Heart left ventricle (tissue), 16 donors: ENCODE measurements at places on chromosomes 7 and 10. TPM values are rescaled to one million over a fixed set of nuclear protein-coding genes. Genes with fewer than 3 reads are reported as not detected.
A peak's percentile ranks its signal among the peaks of the same experiment; 100 is the strongest.

DNA sequence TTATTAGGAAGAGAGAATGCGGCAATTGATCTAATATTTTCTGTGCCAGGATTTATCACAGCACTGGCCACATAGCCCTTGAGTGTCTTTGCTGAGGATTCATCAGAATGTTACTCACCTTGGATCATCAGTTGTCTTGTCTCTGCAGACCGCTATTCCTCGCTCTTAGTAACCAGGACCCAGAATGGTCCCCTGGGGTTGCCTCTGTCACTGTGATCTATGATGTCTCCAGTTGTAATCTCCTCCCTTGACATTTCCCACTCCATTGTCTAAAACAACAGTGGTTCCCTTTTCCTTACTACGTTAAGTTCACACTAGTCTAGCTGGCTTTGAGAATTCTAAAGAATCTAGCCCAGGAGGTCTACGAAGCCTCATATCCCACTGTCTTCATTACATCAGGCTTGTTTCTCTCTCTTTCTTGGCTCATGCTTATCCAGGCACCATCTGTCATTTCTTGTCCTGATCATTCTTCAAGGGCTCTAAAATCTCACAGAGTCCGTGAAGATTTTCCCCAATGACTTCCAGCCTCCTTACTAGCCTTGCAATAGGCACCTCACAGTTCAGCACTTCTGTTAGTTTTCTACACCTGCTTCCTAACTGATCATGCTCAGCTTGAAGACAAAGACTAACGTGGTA, 125.8 kb downstream of the CUBN start:
- no peaks in the 10 kb centered on the region for H3K27me3 ChIP-seq
- DNase-seq = no peak
- H3K4me3 ChIP-seq = no peak overlapping the region
- H3K27ac ChIP-seq = no peak overlapping the region
- no peaks in the 10 kb centered on the region for H3K36me3 ChIP-seq
- no peaks in the 10 kb centered on the region for H3K4me1 ChIP-seq

DNA sequence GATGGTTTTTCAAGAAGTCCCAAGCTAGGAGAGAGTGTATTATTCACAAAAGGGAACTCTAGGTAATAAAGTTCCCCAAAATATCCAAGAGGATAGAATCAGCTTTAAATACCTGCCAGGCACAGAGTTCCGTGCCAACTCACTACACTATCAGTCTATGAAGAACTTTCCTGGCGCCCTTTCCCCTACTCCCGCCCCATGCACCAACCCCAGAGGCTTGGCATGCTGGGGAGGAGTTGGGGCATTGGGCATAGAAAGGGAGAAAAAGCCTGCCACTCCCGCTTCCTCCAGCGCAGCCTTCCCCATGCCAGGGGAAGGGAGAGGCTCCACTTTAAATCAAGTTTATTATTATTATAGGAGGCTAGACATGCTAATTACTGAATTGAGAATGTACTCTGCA, 54.9 kb downstream of the ZNF800 start:
- H3K36me3 ChIP-seq = no peaks in the 10 kb centered on the region
- H3K4me3 ChIP-seq = no peak overlapping the region
- no peaks in the 10 kb centered on the region for H3K27me3 ChIP-seq
- H3K4me1 ChIP-seq = peaks cover 5% of the 10 kb centered on the region
- H3K27ac ChIP-seq = no peak overlapping the region

GRM3 gene
- polyA plus RNA-seq = not detected

- H3K27me3 ChIP-seq = no peaks in the 10 kb centered on the region
- H3K4me3 ChIP-seq = no peak overlapping the region
- no peaks in the 10 kb centered on the region for H3K4me1 ChIP-seq
Observed at GRCh38 chr10:123645615-123646014, 20.5 kb upstream of the GPR26 start.

PRKCQ gene
- 0.04 TPM for polyA plus RNA-seq

DNA sequence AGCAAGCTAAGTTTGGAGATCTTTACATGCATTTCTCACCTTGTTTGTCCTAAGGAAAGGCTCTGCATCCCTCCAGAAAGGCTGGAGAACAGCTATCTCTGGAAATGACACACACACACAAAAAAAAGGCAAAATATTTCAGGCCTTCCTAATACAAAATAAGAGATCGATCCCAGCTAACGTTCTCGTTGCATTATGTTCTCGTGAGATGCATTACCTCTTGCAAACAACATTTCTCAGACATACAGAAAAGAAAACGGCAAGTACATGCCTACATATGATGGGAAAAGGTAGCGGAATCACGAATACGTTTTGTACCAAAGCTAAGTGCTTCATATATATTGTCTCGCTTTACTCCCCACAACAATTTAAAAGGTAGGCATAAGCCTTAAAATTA, 488 bp downstream of the MTERF1 start:
- no peak overlapping the region for H3K27ac ChIP-seq
- DNase-seq = no peak
- H3K36me3 ChIP-seq = peaks cover 14% of the 10 kb centered on the region
- H3K4me3 ChIP-seq = peak overlapping the region; percentile 66

GRCh38 chr7:123787220-123788007, 38.6 kb upstream of the WASL start:
- no peak for DNase-seq
- no peaks in the 10 kb centered on the region for H3K36me3 ChIP-seq
- H3K27me3 ChIP-seq = no peaks in the 10 kb centered on the region
- H3K4me1 ChIP-seq = no peaks in the 10 kb centered on the region
- no peak overlapping the region for H3K27ac ChIP-seq
- H3K4me3 ChIP-seq = no peak overlapping the region

GRCh38 chr10:17349717-17350116, 104.7 kb downstream of the ST8SIA6 start:
- H3K4me3 ChIP-seq = no peak overlapping the region
- H3K27me3 ChIP-seq = no peaks in the 10 kb centered on the region
- H3K4me1 ChIP-seq = no peaks in the 10 kb centered on the region
- H3K27ac ChIP-seq = no peak overlapping the region
- DNase-seq = no peak
- no peaks in the 10 kb centered on the region for H3K36me3 ChIP-seq

SLC16A9 gene
- 0.07 TPM for polyA plus RNA-seq

FBXL13 gene
- polyA plus RNA-seq = 0.19 TPM

SPDYE3 gene
- polyA plus RNA-seq = 0.03 TPM

GRCh38 chr10:22986771-22987542, 59.1 kb downstream of the ARMC3 start:
- H3K27me3 ChIP-seq = no peaks in the 10 kb centered on the region
- no peak overlapping the region for H3K4me3 ChIP-seq
- H3K27ac ChIP-seq = no peak overlapping the region
- DNase-seq = no peak
- H3K36me3 ChIP-seq = no peaks in the 10 kb centered on the region

DNA sequence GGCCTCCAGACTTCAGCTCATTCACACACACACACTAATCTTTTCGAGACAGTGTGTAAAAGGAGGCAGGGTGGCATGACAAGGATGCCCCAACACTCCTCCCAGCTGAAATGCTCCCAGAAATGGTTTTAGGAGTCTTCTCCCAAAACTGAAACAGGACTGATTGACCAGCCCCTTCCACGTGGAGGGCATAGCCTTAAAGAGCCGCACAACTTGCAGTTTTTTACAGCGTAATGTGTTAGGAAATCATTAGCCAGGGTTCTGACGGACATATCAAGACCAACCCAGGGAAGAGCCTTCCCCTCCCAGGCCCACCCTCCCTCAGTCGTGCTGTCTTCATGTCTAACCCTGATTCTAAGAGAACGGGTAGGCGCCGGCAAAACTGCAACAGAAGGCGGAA, 224.6 kb downstream of the TNS3 start:
- H3K27ac ChIP-seq = no peak overlapping the region
- H3K36me3 ChIP-seq = no peaks in the 10 kb centered on the region
- DNase-seq = no peak
- H3K4me3 ChIP-seq = no peak overlapping the region
- H3K27me3 ChIP-seq = no peaks in the 10 kb centered on the region

BICC1 gene
- polyA plus RNA-seq = 2.1 TPM

- no peaks in the 10 kb centered on the region for H3K36me3 ChIP-seq
- H3K4me3 ChIP-seq = no peak overlapping the region
- peaks cover 5% of the 10 kb centered on the region for H3K4me1 ChIP-seq
- H3K27me3 ChIP-seq = no peaks in the 10 kb centered on the region
- no peak for DNase-seq
- H3K27ac ChIP-seq = no peak overlapping the region
Observed at GRCh38 chr7:159120540-159120919, 24.1 kb downstream of the VIPR2 start.

GRCh38 chr7:157458254-157458633, 121.4 kb downstream of the DNAJB6 start:
- DNase-seq = no peak
- no peaks in the 10 kb centered on the region for H3K36me3 ChIP-seq
- no peak overlapping the region for H3K27ac ChIP-seq
- H3K4me1 ChIP-seq = no peaks in the 10 kb centered on the region

POU6F2 gene
- polyA plus RNA-seq = 0.03 TPM

GRCh38 chr7:28002638-28003037, 178.0 kb downstream of the JAZF1 start:
- H3K27ac ChIP-seq = no peak overlapping the region
- H3K4me3 ChIP-seq = no peak overlapping the region
- no peaks in the 10 kb centered on the region for H3K4me1 ChIP-seq
- H3K27me3 ChIP-seq = no peaks in the 10 kb centered on the region

DNA sequence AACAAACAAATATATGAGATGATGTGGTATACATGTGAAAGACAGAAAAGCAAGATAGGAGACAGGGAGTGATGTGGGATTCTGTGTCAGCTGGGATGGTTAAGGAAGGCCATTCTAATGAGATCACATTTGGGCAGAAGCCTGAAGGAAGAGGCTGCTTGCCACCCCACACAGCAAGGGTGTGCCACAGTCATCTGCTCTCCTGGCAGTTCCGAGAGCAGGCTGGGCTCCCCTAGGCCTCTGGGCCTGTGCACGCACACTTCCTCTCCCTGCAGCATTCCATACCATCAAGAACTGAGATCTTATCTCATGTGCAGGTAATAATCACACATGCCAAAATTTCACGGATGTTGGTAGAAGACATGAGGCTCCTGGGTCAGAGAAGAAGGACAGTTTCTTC, 43.1 kb downstream of the SYPL1 start:
- H3K4me1 ChIP-seq = peaks cover 72% of the 10 kb centered on the region
- no peaks in the 10 kb centered on the region for H3K27me3 ChIP-seq
- H3K4me3 ChIP-seq = no peak overlapping the region
- DNase-seq = no peak
- no peaks in the 10 kb centered on the region for H3K36me3 ChIP-seq

DNA sequence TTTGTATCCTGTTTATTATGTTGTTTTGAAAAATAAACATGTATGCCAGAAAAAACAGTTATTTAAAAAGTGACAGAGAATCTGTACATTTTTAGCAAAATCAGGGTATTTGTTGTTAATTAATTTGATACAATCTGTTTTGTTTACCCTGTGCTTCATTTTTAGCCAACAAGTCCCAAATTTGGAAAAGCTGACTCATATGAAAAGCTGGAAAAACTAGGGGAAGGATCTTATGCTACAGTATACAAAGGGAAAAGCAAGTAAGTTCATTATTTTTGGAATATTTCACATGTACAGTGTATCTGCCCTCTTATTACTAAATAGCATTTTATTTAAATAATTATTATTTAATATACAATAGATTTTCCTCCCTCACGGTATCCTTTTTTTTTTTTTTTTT, 151.4 kb downstream of the CDK14 start:
- no peaks in the 10 kb centered on the region for H3K27me3 ChIP-seq
- H3K27ac ChIP-seq = no peak overlapping the region
- H3K36me3 ChIP-seq = no peaks in the 10 kb centered on the region
- H3K4me1 ChIP-seq = no peaks in the 10 kb centered on the region
- no peak overlapping the region for H3K4me3 ChIP-seq
- no peak for DNase-seq

- H3K27me3 ChIP-seq = no peaks in the 10 kb centered on the region
- H3K4me3 ChIP-seq = no peak overlapping the region
- no peak overlapping the region for H3K27ac ChIP-seq
- H3K4me1 ChIP-seq = no peaks in the 10 kb centered on the region
Observed at GRCh38 chr7:71442492-71443190, 310.7 kb downstream of the GALNT17 start.

DNA sequence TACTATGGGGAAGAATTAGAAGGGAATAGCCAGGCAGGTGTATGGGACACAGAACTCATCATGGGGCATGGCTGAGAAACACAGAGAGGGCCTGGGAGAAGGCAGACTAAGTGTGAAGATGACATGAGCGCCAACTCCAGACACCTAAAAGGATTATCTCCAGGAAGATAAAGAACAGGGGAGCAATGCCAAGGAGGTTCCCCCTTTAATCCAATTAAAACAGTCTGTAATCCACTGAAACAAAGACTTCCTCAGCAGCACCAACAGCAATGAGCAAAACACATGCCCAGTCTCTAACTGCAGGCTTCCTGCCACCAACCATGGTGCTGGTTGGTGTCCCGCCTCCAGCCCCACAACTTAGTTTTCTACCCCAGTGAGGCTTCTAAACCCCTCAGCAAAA, 108.9 kb downstream of the GRID1 start:
- no peaks in the 10 kb centered on the region for H3K27me3 ChIP-seq
- no peak overlapping the region for H3K27ac ChIP-seq
- H3K4me1 ChIP-seq = no peaks in the 10 kb centered on the region
- no peak for DNase-seq

GRCh38 chr7:32905175-32905662, 13.7 kb upstream of the KBTBD2 start:
- peak; percentile 47 for DNase-seq
- no peaks in the 10 kb centered on the region for H3K36me3 ChIP-seq
- peak overlapping the region; percentile 28 for H3K4me3 ChIP-seq
- no peaks in the 10 kb centered on the region for H3K27me3 ChIP-seq
- H3K4me1 ChIP-seq = no peaks in the 10 kb centered on the region

DNA sequence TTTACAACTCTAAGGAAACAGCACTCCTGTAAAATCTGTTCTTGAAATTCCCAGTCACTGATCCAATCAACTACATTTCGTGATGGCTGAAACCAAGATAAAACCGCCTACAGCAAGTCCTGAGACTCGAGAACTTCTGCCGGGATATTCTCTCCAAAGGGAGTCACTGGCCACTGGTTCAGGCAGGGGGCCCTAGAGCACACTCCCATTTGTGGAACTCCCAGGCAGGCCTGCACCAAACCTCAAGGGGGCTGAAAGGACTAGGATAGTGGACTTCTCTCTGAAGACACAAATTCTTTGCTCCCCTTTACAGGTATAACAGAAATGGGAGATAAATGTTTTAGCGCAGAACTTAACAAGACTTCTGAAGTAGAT, 16.3 kb downstream of the CYTH3 start:
- peak overlapping the region; percentile 86 for H3K27ac ChIP-seq
- no peak overlapping the region for H3K4me3 ChIP-seq
- peak; percentile 49 for DNase-seq
- peaks cover 94% of the 10 kb centered on the region for H3K4me1 ChIP-seq

DNA sequence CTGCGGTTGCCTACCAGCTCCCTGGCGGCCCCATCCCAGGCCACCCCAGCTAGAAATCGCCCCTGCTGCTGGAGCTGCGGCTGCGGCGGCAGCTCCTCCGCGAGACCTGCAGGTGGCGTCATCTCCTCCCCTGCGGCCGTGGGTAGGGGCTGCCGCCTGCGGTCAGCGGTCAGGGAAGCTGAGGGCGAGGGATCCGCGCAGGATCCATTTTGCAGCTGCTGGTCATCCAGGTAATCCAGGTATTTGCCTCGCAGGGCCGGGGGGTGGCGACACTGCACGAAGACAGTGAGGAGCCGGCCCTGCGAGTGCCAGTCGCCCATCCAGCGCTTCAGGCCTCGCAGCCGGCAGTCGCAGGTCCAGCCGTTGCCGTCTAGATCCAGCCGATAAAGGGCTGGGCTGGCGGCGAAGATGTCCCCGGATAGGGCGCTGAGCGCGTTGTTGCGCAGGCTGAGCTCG, 1.5 kb downstream of the TRIL start:
- peak overlapping the region; percentile 67 for H3K4me3 ChIP-seq
- no peaks in the 10 kb centered on the region for H3K36me3 ChIP-seq
- no peaks in the 10 kb centered on the region for H3K27me3 ChIP-seq
- peak; percentile 82 for DNase-seq

GRCh38 chr10:77457266-77457665, 180.3 kb downstream of the KCNMA1 start:
- DNase-seq = no peak
- H3K4me3 ChIP-seq = no peak overlapping the region
- H3K27me3 ChIP-seq = peaks cover 8% of the 10 kb centered on the region
- no peaks in the 10 kb centered on the region for H3K36me3 ChIP-seq
- no peaks in the 10 kb centered on the region for H3K4me1 ChIP-seq
